ENCODE measurements at places on chromosomes 1 and 21.
A peak's percentile ranks its signal among the peaks of the same experiment; 100 is the strongest.

- peak; percentile 79 for DNase-seq
These were observed at the start of gene CD247 for GRCh38 chr1:167518331-167518700. CD247 (minus strand) TSS chr1:167518529; CDS start chr1:167518465, 64 bp downstream.

GRCh38 chr1:12464598-12465056 lies 153.4 kb downstream of the DHRS3 start:
- no peak for DNase-seq

DNA sequence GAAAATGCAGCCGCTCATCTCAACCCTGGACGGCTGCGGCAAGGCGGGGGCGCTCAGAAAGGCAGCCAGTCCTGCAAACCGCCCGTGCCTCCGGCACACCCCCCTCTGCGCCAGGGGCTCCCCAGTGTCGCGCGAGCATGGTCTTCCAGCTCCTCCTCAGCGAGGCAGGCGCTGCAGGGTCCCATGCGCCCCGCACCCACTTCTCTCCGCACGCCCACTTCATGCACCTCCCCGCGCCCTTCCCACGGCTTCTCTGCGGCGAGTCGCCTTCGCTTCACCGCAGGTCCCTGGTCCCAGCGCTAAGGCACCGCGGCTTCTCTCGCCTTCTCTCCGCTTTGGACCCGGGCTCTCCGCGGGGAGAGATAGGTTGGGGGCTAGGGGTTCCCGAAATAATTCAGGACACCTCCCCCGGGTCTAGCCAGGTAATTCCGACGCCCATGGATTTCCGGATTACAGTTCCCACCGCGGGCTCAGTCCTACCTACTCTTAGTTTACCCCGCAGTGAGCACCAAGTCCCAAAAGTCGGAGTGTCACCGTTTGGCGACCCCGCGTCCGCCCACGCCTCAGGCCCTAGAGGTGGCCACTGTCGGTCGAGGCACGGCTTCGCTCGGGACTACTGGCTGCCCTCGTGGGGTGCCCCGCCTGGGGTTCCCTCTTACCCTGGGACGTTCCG lies 67.5 kb downstream of the SYT2 start:
- DNase-seq = no peak

- no peak for DNase-seq
These were observed 12.8 kb upstream of the RGS2 start for GRCh38 chr1:192795916-192796618.
